ENCODE measurements at places on chromosomes 6 and 20.

GRCh38 chr6:81241126-81242041, 511.1 kb downstream of the TENT5A start:
- no peak for DNase-seq

GRCh38 chr6:110422444-110422822, 7.1 kb upstream of the DDO start:
- DNase-seq, result no peak

DNA sequence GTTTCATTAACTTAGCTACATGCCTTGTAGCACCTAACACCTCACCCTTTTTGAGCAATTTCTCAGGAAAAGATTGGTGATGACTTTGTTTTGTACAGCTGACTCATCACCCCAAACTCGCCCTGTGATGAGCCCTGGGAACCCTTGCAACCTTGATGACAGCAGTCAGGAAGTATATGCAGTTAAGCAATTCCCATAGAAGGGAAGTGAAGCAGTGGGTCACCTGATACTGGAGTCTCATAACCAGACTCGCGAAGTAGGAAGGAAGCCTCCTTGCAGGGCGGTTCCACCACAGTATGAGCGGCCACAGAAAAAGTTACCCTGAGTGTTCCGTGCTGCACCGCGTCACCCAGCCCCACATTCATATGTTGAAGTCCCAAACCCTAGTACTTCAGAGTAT, 82.0 kb upstream of the EDN1 start:
- DNase-seq, result no peak

DNA sequence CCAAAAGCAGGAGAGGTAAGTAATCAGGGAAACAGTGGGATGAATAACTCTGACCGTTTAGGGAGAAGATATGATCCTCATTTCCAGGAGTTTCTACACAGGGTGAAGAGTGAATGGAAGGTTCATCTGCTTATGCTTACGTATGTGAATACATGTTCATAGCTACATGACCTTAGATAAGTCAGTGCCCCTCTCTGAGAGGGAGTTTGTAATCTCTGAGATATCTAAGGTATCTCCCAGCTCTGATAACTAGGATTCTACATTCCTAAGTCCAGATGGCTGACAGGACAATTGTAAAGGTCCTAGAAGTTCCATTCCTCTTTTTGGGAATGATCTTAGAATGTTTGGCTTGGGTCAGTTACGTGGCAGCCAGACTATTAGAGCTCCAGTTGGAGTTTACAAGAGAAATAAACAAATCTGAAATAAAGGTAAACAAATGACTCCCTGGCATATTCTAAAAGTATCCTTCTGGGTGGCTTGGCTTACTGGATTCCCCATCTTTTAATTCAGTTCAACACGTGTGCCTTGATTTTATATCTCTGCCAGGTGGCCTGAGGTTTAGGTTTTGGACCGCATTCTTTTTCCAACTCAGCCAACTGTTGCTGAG, 15.8 kb downstream of the PROCR start:
- DNase-seq, result no peak

DNA sequence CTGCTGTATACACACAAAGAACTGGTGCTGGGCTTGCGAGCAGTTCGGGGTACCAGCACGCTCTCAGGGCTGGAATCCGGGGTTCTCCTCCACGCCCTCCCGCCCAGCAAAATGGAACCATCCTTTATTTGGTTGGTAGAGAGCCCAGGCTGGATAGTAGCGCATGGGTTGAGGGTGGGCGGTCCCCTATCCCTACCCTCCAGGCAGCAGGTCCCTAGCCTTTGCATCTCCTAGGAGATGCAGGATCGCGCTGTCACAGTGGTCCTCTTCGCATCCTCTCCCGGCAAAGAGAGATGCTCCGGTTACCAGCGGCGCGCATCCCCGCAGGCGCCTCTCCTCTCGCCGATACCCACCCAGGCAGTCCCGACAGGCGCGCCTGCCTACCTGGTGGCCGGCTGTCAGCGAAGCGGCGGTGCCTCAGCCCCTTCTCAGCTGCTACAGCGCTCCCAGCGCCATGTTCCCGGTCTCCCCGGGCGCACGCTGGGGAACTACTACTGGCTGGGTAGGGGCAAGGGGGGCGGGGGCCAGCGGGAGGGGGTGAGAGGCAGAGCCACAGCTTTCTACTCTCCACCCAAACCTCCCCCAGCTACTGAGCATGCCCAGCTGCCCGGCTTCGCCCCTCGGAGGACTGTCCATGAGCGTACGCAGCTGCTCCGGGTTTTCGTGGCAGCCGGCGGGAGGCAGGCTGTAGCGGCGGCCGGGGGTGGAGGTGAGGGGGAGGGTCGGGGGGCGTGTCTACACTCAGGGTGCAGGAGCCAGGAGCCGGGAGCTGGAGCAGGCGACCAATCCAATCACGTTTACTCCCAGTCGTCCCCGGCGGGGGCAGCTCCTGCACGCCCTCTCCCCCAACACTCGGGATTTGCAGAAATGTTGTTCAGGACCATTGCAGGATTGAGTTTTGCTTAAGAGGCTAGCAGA, at the start of gene PAK5:
Gene PAK5, minus strand, starts transcription at position 699 of the 918 bp plus-strand sequence. CDS start 194,748 bp downstream, outside the sequence.
- DNase-seq, result no peak

- no peak for DNase-seq
Observed at GRCh38 chr6:88360203-88360797, 194.2 kb upstream of the CNR1 start.

- no peak for DNase-seq
Observed at GRCh38 chr6:108157981-108158525, 7.8 kb upstream of the NR2E1 start.

GRCh38 chr6:81362246-81362645, 390.2 kb downstream of the TENT5A start:
- no peak for DNase-seq

DNA sequence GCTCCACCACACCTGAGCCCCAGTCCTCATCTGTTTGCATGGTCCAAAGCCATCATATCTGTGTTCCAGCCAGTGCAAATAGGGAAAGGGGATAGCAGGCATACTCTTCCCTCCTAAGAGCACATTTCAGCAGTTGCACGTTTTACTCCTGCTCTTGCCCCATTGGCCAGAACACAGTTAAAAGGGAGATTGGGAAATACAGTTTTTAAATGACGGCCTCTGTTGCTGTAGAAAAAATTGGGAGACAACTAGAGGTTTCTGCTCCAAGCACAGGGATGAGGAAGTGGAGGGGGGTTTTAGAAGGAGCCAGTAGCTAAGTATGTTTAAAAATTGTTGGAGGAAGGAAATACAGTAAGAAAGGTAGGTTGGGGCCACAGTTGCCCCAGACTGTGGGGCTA, 14.6 kb upstream of the STK35 start:
- no peak for DNase-seq

DNA sequence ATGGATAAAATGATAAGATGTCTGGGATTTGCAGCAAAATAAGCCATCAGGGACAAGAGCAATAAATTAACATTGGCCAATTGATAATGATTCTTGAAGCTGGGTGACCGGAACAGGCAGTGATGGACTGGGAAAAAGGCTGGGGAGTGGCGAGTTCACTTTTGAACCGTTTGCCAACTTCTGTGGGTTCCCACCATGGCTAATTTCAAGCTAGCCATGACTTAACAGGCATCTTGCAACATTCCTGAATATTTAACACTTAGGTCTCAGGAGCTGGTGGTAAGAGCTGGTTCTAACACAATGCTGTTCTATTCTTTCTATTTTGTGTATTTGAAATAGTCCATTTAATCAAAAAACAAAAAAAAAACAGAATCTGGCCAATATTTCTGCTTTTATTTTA, 37.6 kb upstream of the CD83 start:
- DNase-seq, result no peak

Data from activated T-helper 9 cell treated with anti-CD3 and anti-CD28 coated beads, Interleukin-2, amount 50 U/mL, for 16 hours (primary cell).